Activated T-helper 17 cell treated with anti-CD3 and anti-CD28 coated beads, Interleukin-2, amount 50 U/mL, for 72 hours (primary cell): ENCODE measurements at places on chromosomes 12 and 14.

DNA sequence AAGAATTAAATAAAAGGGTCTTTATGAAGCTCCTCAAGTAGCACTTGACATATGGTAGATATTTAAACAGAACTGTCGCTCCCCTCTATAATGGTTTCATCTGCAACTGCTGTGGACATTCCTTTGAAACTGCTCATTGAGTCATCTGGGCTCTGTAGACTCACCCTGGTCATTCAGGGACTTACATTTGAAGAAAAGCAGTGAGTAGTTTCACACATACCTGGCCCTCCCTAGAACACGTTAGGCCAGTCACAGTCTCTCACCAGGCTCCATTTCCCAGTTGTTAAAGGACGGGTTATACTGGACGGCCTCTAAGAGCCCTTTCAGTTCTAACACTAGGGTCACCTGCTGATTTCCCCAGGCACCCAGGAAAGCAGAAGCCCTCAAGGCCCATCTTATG lies 217.0 kb downstream of the BCL11B start:
- no peak for ATAC-seq

- ATAC-seq: no peak
These were observed 408.7 kb downstream of the APAF1 start for GRCh38 chr12:99053616-99054362.

GRCh38 chr12:71755146-71755892 lies 656 bp downstream of the RAB21 start:
- peak; percentile 80 for ATAC-seq

DNA sequence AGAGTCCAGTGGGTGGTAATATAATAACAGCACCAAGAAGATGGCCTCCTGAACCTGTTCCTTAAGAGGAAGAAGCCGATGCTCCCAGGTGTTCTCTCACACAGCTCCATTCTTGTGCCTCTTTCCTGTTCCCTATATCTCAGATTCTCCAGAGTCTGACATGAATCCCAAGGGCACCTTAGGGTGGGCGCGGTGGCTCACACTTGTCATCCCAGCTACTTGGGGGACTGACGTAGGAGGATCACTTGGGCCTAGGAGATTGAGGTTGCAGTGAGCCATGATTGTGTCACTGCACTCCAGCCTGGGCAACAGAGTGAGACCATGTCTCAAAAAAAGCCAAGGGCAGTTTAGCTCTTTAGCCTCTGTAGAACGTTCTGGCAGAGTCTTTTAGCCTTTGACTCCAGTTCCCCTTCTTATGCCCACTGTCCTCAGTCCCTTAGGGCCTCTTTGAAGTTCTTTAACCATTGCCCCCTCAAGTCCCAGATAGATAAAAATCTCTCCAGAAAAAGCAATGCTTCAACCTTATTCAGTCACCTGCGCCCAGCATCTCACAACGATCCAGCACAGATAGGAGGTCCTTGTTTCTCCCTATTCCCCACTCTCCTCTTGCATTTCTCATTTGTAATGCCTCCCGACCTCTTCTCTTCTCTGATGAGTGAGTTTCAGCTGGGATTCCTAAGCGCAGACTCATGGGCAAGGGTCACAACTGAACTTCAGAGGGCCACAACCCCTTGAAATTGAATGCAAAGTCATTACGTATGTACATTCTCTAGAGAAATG lies 4.7 kb downstream of the CCDC184 start:
- no peak for ATAC-seq
